ENCODE measurements at places on chromosomes 6 and 20.

- H3K4me3 ChIP-seq = no peak overlapping the region
- H3K27me3 ChIP-seq = no peaks in the 10 kb centered on the region
These were observed 16.8 kb upstream of the ADGB start for GRCh38 chr6:146581968-146582367.

GRCh38 chr20:3786126-3786484 is 435 bp downstream of the CENPB start:
- peaks cover 16% of the 10 kb centered on the region for H3K36me3 ChIP-seq
- no peaks in the 10 kb centered on the region for H3K27me3 ChIP-seq
- DNase-seq = no peak
- H3K4me1 ChIP-seq = peaks cover 38% of the 10 kb centered on the region
- no peak overlapping the region for H3K27ac ChIP-seq

- no peaks in the 10 kb centered on the region for H3K4me1 ChIP-seq
- H3K27ac ChIP-seq = no peak overlapping the region
- no peak overlapping the region for H3K4me3 ChIP-seq
- peaks cover 8% of the 10 kb centered on the region for H3K36me3 ChIP-seq
- H3K27me3 ChIP-seq = no peaks in the 10 kb centered on the region
These were observed 433.3 kb downstream of the CDC5L start for GRCh38 chr6:44820759-44821158.

DNA sequence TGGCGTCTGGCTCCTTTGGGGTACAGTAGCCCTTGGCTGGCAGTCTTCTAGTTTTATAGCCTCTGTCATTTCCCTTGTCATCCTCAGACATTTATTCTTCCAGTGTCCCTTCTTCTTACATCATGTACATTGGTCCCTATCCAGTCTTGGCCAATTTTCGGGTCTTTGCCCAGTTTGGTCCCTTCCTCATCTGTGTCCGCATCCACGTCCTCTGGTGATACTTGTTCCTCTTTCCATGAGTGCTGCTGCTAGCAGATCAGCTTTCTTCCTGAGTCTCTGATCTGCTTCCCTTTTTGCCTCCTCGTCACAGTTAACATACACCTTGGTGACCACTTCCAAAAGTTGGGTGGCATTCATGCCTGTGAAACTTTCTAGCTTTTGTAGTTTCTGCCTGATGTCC is 86.2 kb upstream of the GPR6 start:
- H3K27me3 ChIP-seq = peaks cover 3% of the 10 kb centered on the region
- no peaks in the 10 kb centered on the region for H3K4me1 ChIP-seq

GRCh38 chr20:35743693-35744491 is 1.8 kb upstream of the RBM39 start:
- no peaks in the 10 kb centered on the region for H3K27me3 ChIP-seq
- H3K27ac ChIP-seq = peak overlapping the region; percentile 99
- H3K4me3 ChIP-seq = peak overlapping the region; percentile 97

DNA sequence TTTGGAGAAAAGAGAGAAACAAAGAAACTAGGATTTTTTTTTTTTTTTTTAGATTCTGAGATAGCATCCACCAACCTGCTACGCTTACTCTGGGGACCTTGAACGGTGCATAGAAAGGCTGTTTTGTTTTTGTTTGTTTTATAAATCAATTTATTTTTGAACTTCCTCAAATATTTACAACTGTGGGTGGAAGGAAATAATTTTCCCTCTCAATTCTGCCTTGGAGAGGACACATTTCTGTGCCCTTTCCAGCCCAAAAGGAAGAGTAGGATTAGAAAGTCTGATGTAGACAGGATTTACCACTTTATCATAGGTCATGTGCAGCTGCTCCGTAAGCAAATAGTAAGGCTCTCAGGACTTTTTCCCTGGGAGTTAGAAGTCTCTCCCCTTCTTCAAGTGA is 190.5 kb downstream of the NKAIN2 start:
- DNase-seq = no peak
- no peaks in the 10 kb centered on the region for H3K27me3 ChIP-seq
- H3K4me3 ChIP-seq = no peak overlapping the region
- no peak overlapping the region for H3K27ac ChIP-seq
- H3K36me3 ChIP-seq = no peaks in the 10 kb centered on the region
- H3K4me1 ChIP-seq = no peaks in the 10 kb centered on the region

GRCh38 chr6:28235912-28236452 is 10.9 kb downstream of the ZSCAN9 start:
- peaks cover 36% of the 10 kb centered on the region for H3K36me3 ChIP-seq
- H3K4me3 ChIP-seq = no peak overlapping the region
- H3K27me3 ChIP-seq = no peaks in the 10 kb centered on the region
- no peak for DNase-seq

All from activated T-helper 2 cell treated with anti-CD3 and anti-CD28 coated beads, Interferon-gamma antibody, Interleukin-2, Interleukin-4, amounts not matched to agents 10 μg/mL and 5 μg/mL and 100 μg/mL, durations not matched to agents 14 hours and 24 hours and 36 hours (primary cell).